ENCODE measurements at places on chromosomes 3 and 15.

GRCh38 chr3:48064292-48064829 lies 48.1 kb upstream of the MAP4 start:
- H3K4me3 ChIP-seq = no peak overlapping the region
- H3K27ac ChIP-seq = no peak overlapping the region
- H3K4me1 ChIP-seq = peaks cover 15% of the 10 kb centered on the region
- no peaks in the 10 kb centered on the region for H3K27me3 ChIP-seq

DNA sequence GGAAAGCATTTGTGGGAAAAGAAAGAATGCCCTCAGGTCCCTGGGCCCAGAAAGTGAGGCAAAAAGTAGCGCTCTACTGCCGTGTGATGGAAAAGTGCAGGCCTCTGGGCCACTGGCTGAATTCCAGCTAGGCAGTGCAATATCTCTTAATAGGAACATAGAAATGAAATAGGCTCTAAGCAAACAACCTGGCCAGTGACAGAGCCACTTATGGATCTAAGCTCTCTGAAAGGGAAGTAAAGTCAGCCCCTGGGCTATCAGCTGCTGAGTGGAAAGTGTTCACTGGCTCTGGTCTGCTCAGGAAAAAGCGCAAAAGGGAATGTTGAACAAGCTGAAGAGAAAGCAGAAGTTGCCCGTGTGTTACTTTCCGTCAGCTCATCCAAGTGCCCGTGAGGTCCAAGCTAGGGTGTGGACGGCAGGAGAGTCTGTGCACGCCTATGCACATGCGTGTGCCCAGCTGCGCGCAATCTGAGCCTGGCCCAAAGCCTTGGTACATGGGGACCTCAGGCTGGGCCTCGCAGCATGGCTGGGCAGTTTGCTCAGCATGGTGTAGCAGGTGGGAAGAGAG lies 74.0 kb upstream of the RAD18 start:
- no peak overlapping the region for H3K27ac ChIP-seq
- DNase-seq = no peak
- H3K4me1 ChIP-seq = peaks cover 2% of the 10 kb centered on the region
- no peaks in the 10 kb centered on the region for H3K27me3 ChIP-seq

DNA sequence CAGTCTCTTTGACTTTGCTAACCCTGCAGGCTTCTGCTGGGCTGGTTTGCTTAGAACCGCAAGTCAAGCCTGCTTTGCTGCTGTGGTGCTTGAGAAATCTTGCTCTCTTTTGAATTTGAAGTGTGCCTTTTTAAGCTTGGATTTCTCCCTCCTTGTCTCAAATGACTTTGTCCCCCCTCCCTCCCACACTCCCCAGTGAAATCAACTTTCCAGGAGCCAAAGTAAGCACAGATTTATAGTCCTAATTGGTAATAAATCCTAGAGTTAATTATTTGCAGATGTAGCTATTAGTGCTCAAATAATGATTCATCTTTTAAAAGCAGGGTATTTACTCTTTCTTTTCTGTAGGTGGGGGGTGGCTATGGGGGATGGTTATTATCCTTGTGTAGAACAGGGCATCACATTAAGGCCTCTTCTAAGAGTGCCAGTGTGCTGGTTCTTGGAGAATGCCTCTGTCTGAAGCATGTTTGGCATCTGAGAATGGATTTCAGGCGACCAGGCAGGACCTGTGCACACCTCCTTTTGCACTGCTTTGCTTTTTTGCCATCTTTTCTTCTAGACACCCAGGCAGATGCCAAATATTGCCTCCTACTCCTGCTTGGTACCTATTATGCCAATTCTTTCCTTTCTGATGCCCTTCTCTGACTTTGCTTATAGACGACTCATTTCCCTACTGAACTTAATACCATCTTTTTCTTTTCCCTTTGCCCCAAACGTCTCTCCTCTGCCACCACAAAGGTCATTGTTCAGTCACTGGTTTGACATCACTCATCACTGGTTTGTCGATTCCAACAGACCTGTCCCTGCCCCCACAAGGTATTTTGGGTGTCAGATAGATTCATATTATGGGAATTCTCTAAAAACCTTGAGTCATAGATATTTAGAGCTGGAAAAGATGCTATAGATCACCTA lies 50.7 kb downstream of the CLDN11 start:
- H3K27me3 ChIP-seq = peaks cover 9% of the 10 kb centered on the region
- H3K4me1 ChIP-seq = no peaks in the 10 kb centered on the region
- DNase-seq = no peak
- no peaks in the 10 kb centered on the region for H3K36me3 ChIP-seq
- no peak overlapping the region for H3K4me3 ChIP-seq
- H3K27ac ChIP-seq = no peak overlapping the region

DNA sequence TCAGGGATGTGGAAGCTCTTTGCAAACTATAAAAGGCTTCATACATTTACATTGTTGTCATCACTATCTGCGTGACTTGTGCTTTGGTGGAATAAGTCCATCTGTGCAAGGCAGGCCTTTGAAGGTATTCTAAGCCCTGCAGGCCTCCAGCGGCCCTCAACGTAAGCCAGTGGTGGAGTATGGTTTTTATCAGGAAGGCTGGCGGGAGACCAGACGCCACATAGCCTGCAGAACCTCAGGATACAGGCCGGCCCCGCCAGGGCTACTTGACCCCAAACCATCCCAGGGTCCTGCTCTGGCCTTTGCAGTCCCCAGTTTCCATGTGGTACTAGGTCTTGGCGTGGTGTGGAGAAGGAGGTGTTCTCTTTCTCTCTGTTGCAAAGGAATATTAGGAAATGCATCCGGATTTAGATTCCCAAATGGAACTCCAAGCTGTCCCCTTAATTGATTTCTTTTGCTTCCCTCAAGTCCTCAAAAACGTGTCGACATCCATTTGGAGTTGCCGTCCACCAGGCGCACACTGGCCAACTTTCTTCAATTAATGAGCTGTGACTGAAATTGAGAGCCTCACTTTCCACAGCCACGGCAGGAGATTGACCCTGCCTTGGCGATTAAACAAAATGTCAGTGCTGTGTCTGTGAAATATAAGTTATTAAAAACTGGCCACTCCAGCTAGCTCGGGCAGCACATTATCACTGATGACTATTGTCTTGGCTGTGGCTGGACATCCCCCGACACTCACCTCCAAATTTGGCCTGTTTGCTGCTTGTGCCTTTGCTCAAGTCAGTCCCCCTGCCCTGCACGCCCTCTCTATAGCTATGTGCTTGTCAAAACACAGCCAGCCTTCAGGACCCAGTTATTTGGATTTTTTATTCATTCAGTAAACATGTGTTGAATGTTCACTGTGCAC lies 239.8 kb upstream of the TLE3 start:
- H3K36me3 ChIP-seq = peaks cover 3% of the 10 kb centered on the region
- no peak overlapping the region for H3K27ac ChIP-seq
- DNase-seq = no peak
- no peak overlapping the region for H3K4me3 ChIP-seq
- peaks cover 23% of the 10 kb centered on the region for H3K27me3 ChIP-seq
- H3K4me1 ChIP-seq = peaks cover 5% of the 10 kb centered on the region

DNA sequence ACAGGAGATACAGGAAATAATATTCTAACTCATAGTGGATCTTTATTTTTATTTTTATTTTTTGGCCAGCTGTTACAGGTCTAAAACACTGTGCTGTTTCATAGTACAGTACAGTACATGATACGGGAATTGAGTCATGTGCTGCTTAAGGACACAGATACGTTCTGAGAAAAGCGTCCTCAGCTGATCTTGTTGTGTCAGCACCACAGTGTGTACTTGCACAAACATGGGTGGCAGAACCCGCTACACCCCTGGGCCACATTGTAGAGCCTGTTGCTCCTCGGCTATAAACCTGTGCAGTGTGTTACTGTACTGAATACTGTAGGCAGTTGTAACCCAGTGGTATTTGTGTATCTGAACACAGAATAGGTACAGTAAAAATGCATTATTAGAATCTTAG lies 183.4 kb downstream of the OR4M2 start:
- H3K4me3 ChIP-seq = no peak overlapping the region
- no peak overlapping the region for H3K27ac ChIP-seq
- no peak for DNase-seq
- peaks cover 7% of the 10 kb centered on the region for H3K27me3 ChIP-seq
- no peaks in the 10 kb centered on the region for H3K36me3 ChIP-seq

GRCh38 chr3:52099001-52099401 lies 42.6 kb upstream of the DUSP7 start:
- no peak for DNase-seq
- no peak overlapping the region for H3K4me3 ChIP-seq
- peaks cover 32% of the 10 kb centered on the region for H3K36me3 ChIP-seq
- no peaks in the 10 kb centered on the region for H3K4me1 ChIP-seq

GRCh38 chr3:187610981-187611511 lies 59.1 kb downstream of the SST start:
- no peaks in the 10 kb centered on the region for H3K4me1 ChIP-seq
- H3K36me3 ChIP-seq = no peaks in the 10 kb centered on the region
- H3K4me3 ChIP-seq = no peak overlapping the region
- no peak for DNase-seq
- H3K27me3 ChIP-seq = peaks cover 45% of the 10 kb centered on the region

DNA sequence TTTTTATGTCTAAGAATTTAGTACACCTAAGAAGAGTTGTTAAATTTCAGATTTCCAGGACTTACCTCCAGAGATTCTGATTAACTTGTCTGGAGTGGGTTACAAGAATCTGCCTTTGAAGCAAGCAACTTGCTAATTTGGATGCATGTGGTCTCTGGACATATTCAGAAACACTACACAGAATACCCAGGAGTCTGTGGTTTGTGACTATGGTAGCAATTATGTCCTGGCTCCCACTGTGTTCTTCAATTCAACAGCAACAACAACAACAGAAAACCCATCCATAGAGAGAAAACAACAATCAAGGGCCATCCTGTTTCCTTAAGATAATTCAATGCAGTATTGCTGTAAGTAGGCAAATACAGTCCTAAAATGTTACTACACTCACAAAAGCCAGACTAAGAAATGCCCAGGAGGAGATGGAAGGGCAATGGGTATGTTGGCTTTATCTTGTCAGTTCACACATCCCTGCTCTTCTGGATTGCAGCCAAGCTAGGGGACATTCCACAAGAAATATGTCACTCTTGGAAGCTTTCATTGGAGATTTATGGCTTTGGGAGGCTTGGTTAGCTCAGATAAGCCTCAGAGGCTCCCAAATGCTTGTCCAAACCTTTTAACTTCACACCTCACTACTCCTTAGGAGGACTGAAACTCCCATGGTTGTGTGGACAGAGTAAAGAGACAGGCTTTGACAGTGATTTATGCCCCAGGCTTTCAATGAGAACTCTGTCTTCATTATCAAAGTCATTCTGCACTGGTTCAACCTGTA lies 99.4 kb upstream of the MRPL3 start:
- H3K36me3 ChIP-seq = no peaks in the 10 kb centered on the region
- no peaks in the 10 kb centered on the region for H3K4me1 ChIP-seq
- no peak overlapping the region for H3K4me3 ChIP-seq
- no peak for DNase-seq
- H3K27ac ChIP-seq = no peak overlapping the region
- peaks cover 11% of the 10 kb centered on the region for H3K27me3 ChIP-seq

DNA sequence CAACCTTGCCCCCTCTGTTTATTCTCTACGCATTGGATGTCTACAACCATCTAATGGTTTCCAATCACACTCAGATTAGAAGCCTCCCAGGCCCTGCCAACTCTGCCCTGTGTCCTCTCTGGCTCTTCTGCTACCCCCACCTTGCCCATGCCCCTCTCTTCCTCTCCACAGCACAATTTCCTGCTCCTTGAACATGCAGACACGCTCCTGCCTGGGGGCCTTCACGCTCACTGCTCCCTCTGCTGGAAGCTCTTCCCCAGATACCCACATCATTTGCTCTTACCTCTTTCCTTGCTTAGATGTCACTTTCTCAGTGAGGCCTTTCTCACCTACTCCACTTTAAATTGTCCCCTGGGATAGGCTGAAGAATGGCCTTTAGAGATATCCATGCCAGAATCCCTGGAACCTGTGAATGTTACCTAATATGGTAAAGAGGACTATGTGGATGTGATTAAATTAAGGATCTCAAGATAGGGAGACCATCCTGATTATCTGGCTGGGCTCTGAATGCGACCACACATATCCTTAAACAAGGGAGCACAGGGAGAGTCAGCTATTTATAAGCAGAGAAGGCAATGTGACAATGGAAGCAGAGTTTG lies 9.9 kb downstream of the KY start:
- no peaks in the 10 kb centered on the region for H3K36me3 ChIP-seq
- DNase-seq = peak; percentile 33

DNA sequence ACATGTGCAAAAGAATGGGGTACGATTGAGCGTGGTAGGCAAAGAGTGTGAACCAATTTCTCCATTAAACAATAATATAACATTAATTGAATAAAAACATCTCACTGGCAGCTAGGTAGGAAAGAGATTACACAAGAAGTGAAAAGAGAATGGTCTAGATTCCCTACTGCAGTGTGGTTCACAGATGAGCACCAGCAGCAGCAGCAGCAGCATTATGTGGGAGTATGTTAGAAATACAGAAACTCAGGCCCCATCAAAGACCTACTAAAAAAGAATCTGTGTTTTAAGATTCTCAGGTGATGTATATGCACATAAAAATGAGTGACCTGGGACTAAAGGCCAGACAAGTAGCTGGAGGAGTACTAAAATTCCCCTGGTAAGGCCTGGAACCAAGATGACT lies 118.2 kb downstream of the ADAM10 start:
- H3K36me3 ChIP-seq = peaks cover 47% of the 10 kb centered on the region
- H3K27me3 ChIP-seq = no peaks in the 10 kb centered on the region
- H3K4me1 ChIP-seq = peaks cover 33% of the 10 kb centered on the region
- DNase-seq = no peak
- H3K27ac ChIP-seq = no peak overlapping the region

- DNase-seq = no peak
- H3K4me3 ChIP-seq = no peak overlapping the region
- H3K4me1 ChIP-seq = no peaks in the 10 kb centered on the region
- no peak overlapping the region for H3K27ac ChIP-seq
- no peaks in the 10 kb centered on the region for H3K36me3 ChIP-seq
- peaks cover 7% of the 10 kb centered on the region for H3K27me3 ChIP-seq
These were observed 11.9 kb upstream of the CGNL1 start for GRCh38 chr15:57364282-57365007.

GRCh38 chr15:64775551-64776401 lies at the start of gene RBPMS2:
TSS of gene RBPMS2 (minus strand) at chr15:64775589. CDS start at chr15:64775319, 270 bp downstream.
- peaks cover 12% of the 10 kb centered on the region for H3K4me1 ChIP-seq
- H3K27me3 ChIP-seq = peaks cover 95% of the 10 kb centered on the region
- H3K27ac ChIP-seq = no peak within 1 kb of the TSS
- no peaks in the 10 kb centered on the region for H3K36me3 ChIP-seq
- peak; percentile 29 for DNase-seq

DNA sequence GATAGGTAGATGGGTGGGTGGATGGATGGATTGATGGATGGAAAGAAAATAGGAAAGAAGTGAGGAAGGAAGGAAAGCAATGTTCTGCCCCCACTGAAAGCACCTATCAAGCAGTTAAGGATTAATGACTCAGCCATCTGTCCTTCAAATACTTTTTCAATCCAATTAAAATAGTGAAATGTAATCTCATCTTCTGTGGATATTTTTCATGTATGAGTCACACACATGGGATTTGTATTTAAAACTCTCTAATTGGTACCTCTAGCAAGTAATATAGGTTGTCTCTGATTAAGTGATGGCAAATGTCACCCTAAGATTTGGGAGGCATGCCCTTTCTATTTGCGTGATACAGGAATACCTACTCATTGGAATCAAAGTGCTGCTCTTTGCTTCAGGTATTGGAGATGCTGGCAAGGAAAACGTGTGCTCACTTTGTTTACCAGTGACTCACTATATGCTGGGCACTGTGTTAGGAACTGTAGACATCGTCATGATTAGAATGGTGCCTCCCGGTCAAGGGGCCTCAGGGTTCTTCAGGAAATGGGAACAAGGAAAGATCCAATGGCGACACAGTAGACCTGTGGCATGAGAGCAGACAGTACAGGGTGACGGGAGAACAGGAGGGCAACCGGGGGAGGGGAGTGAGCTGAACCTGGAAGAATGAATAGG lies 230.1 kb downstream of the CLSTN2 start:
- H3K36me3 ChIP-seq = no peaks in the 10 kb centered on the region
- no peaks in the 10 kb centered on the region for H3K4me1 ChIP-seq
- H3K27me3 ChIP-seq = no peaks in the 10 kb centered on the region
- no peak overlapping the region for H3K4me3 ChIP-seq

Data from activated naive CD4-positive, alpha-beta T cell treated with anti-CD3 and anti-CD28 coated beads, Interleukin-2, amount 10 ng/mL, durations not matched to agents 7 days and 5 days (primary cell).